ENCODE measurements at places on chromosomes 3 and 15.

GRCh38 chr15:66136948-66137347 is 116.6 kb downstream of the MEGF11 start:
- DNase-seq, result no peak

- DNase-seq, result no peak
Observed at GRCh38 chr3:125608419-125608818, 13.1 kb upstream of the OSBPL11 start.

- DNase-seq, result peak; percentile 7
Observed at GRCh38 chr15:33547876-33548275, 237.1 kb downstream of the RYR3 start.

DNA sequence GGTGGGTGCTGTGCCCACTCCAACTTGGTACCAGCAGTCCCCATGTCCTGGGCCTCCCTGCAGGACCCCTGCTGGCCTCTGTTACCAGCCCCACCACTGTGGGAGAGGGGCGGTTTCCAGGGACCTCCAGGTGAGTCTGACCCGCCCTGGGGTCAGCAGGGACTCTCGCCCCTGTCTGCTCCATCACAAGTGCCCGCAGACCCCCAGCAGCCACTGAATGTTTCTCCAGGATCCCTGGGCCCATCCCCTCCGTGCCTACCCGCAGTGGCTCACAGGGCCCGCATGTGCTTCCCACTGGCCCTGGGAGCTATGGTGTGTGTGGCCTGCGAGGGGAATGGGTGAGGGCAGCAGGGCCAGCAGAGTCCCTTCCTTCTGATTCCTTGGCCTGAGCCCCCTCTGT is 9.9 kb upstream of the RHO start:
- DNase-seq, result no peak

DNA sequence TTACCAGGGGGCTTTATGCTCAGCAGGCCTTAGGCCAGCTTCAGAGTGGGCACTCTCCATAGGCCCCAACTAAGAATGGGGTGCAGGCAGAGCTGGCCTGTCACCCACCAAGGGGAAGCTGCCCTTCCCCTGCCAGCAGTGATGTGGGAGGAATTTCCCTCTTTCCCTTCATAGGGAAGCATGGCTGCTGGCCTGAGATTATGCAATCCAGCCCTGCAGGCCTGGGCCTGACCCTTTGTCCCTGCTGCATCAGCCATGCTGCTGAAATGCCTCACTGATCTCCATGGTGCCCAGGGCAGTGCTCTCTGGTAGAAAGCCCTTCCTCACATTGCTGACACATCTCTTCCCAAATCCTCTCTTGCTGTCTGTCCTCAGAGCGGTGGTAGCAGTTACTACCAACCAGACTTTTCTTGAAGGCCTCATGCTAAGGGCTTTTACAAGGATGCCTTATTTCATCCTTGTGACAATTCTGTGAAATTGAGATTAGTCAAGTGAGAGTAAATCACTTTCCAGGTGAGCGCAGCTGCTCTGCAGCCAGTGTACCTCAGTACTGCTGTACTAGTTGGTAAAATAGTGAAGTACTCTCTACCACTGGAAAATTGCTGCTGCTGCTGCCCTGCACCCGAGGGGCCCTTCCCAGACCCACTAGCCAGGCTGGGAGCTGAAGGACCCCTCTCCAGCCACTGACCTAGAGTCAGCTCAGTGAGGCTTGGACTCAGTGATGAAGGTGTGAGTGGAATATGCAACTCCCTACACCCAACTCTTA is 33.8 kb downstream of the MRAS start:
- DNase-seq, result peak; percentile 65

- DNase-seq, result no peak
Observed at GRCh38 chr3:78112291-78113010, 1072.6 kb downstream of the ROBO2 start.

GRCh38 chr3:169939320-169939719 is 27.3 kb upstream of the SEC62 start:
- DNase-seq, result no peak

- DNase-seq, result no peak
Observed at GRCh38 chr15:99454107-99454809, 111.5 kb upstream of the MEF2A start.

DNA sequence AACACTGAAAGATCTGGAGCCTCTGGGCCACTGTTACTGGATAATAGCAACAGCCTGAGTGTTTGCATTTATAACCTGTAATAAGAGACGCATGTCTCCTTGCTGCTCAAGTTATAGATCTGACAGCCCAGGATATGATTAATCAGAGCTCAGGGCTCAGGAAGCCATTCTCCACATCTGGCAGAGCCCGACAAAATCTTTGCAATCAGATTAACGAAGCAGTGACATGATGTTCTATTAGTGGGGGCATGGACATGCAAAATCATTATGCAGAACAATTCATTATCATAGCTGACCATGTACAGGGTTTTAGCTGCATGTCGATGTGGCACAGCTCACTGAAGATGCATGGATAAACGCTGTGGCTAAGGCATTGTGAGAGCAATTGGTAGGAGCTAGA is 730.3 kb downstream of the ZNF385D start:
- no peak for DNase-seq

DNA sequence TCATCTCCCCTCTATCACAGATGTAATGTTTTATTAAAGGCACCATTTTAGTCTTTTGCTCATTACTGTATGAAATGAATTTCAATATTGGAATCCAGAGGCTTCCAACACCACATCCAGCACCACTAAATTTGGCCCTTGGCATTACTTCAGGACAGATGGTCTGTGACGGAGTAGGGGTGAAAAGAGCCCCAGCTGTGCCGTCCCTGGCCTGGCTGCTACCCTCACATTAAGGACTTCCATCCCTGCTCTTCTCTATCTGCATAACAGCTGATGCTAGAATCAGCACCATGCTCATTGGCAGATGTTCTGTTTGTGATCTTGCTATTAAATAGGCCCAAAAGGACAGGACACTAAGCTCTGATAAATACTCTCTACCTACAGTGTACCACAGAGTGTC is 152.9 kb downstream of the IL1RAP start:
- no peak for DNase-seq

- no peak for DNase-seq
Observed at GRCh38 chr3:153885359-153885758, 235.8 kb upstream of the ARHGEF26 start.

- DNase-seq, result no peak
Observed at GRCh38 chr15:39415634-39416033, 165.2 kb upstream of the THBS1 start.

DNA sequence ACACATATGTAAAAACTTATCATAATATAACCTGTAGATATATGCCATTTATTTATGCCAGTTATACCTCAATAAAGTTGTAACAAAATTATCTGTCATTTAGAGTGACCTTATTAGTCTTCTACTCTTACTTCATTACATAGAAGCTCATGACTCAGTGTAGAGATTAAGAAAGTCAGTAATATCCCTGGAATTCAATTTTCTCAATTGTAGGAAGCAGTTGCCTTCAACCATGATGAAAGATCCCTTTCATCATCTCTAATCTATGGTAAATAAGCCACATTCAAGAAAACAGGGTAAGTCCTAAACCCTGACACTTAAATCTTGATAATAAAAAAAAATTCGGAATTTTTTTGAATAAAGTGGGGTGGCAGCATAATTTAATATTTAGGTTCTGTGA is 216.5 kb upstream of the PEX5L start:
- DNase-seq, result peak; percentile 13
